ENCODE measurements at places on chromosomes 4 and X. TPM values are rescaled to one million over a fixed set of nuclear protein-coding genes. Genes with fewer than 3 reads are reported as not detected.

The SRPX gene
- not detected for total RNA-seq

The AKAP14 gene
- not detected for total RNA-seq

The CNKSR2 gene
- total RNA-seq, result 14.7 TPM

The PRRG3 gene
- total RNA-seq, result not detected

The CXXC4 gene
- not detected for total RNA-seq

The SYN1 gene
- not detected for total RNA-seq

The CXCL11 gene
- not detected for total RNA-seq

The HTN3 gene
- total RNA-seq, result not detected

The C4orf50 gene
- 3.5 TPM for total RNA-seq

The GPR173 gene
- not detected for total RNA-seq

The PAGE2 gene
- total RNA-seq, result not detected

The AR gene
- total RNA-seq, result 1.4 TPM

The SH3TC1 gene
- 125 TPM for total RNA-seq

The ERCC6L gene
- 0.64 TPM for total RNA-seq

The MXRA5 gene
- not detected for total RNA-seq
